ENCODE measurements at places on chromosomes 16 and 17.

DNA sequence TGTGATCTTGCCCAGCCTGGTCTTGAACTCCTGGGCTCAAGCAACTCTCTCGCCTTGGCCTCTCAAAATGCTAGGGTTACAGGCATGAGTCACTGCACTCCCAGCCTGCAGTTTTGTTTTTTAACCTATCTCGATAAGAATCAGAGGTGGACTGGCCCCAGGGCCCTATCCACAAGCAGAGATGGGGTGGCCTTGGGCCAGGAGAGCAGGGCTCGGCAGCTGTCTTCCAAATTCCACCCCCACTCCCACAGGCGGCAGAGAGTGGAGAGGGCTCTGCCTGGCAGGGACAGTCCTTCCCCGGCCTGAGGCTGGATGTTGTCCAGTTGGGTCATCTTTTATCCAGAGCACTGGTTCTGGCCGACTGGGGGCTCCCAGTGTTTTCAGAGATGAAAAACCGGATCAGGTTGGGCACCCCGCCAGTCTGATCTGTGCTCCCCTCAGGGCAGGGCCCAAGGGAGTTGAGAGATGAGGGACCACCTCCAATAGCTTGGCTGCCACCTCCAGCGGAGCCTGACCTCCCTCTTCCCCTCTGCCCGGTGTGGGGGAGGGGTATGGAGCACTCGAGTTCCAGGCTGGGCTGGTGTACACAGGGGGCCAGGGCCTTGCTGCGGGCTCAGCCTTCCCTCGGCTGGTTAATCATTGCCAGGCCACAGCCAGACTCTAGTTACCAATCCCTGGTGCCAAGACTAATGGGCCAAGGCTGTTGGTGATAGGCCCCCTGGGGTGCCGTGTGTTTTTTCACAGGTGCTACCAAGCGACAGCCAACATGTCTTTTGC is 30.3 kb upstream of the MYO15B start:
- H3K4me1 ChIP-seq: no peaks in the 10 kb centered on the region
- no peak overlapping the region for H3K4me3 ChIP-seq
- peaks cover 4% of the 10 kb centered on the region for H3K36me3 ChIP-seq
- no peaks in the 10 kb centered on the region for H3K27me3 ChIP-seq
- no peak overlapping the region for H3K27ac ChIP-seq
- DNase-seq: no peak

DNA sequence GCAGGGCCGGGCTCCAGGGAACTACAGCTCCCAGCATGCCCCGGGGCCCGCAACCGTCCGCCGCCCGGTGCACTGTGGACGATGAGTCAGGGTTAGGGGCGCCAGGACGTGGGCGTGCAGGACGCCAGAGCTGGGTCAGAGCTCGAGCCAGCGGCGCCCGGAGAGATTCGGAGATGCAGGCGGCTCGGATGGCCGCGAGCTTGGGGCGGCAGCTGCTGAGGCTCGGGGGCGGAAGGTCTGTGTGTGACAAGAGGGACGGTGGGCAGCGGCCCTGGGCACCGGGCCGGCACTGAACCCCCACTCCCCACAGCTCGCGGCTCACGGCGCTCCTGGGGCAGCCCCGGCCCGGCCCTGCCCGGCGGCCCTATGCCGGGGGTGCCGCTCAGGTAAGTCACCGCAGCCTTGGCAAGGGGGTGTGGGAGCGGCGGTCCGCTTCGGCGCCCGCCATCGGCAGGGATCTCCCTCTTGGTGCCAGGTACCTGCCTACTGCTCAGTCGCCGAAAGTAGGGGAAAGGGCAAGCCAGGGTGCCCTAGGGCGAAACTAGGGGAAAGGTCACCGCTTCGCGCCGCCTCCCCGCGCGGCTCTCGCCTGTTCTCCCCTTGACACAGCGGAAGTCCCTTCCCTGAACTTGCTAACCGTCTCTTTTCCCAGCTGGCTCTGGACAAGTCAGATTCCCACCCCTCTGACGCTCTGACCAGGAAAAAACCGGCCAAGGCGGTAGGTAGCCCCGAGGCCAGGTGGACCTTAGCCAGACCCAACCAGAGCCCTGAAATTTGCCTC is at the start of the genes ACADVL and DLG4:
Gene ACADVL, plus strand, starts transcription at position 127 of the 781 bp plus-strand sequence. Its CDS starts 47 bp downstream, at position 174.
Gene DLG4, minus strand, starts transcription at position 25 of the 781 bp plus-strand sequence.
- peak within 1 kb of the TSS; percentile 96 for H3K4me3 ChIP-seq
- peaks cover 58% of the 10 kb centered on the region for H3K4me1 ChIP-seq
- peaks cover 50% of the 10 kb centered on the region for H3K36me3 ChIP-seq
- no peaks in the 10 kb centered on the region for H3K27me3 ChIP-seq
- DNase-seq: peak; percentile 88

DNA sequence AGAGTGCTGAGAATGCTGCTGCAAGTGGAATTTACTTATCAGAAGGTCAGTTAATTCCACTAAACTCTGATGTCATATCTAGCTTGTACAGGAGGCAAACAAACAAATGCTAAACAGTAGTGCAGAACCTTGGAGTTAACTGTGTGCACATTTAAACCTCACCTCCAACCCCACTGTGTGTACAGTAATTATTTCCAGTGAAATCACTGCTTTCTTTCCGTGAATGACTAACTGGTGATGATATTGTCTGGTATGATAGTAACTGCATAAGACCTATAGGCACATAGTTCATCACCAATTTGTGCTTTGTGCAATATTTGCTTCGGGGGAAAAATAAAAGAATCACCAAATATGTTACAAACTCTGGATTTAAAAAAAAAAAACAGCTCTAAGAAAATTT is 492.5 kb upstream of the HSBP1 start:
- no peak overlapping the region for H3K4me3 ChIP-seq
- no peaks in the 10 kb centered on the region for H3K36me3 ChIP-seq
- H3K27ac ChIP-seq: no peak overlapping the region

GRCh38 chr16:66551788-66552285 is 539 bp upstream of the CKLF start:
- DNase-seq: no peak
- H3K4me1 ChIP-seq: peaks cover 73% of the 10 kb centered on the region
- H3K36me3 ChIP-seq: peaks cover 42% of the 10 kb centered on the region
